ENCODE measurements at places on chromosomes 12 and 14.

- no peak for DNase-seq
These were observed 12.0 kb downstream of the MGP start for GRCh38 chr12:14873440-14874185.

GRCh38 chr14:33617154-33617553 is 333.7 kb downstream of the EGLN3 start:
- DNase-seq, result no peak

DNA sequence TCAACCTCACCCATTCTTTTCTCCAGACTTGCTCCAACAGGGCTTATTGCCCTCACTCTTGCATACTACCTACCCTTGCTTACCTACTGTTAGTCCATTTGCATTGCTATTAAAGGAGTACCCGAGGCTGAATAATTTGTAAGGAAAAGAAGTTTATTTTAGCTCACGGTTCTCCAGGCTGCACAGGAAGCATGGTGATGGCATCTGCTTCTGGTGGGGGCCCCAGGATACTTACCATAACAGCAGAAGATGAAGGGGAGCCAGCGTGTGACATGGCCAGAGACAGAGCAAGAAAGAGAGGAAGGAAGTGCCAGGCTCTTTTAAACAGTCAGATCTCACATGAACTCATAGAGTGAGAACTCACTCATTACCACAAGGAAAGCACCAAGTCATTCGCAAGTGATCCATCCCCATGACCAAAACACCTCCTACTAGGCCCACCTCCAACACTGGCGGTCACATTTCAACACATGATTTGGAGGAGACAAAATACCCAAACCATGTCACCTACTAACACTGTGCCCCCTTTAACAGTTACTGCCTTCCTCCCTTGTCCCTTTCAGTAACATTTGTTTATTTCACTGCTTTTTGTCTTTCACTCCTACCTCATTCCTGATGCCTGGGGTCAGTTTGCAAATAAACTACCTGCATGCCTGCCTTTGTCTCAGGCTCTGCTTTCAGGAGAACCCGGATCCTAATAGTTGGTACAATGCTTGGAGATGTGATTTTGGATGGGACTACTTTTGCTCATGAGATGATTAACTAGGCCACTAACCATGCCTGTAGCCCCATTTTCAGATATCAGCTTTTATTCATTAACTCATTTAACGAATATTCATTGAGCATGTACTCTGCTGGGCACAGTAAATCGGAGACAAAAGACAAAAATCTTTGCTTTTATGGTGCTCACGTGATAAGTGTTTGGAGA is 41.6 kb upstream of the CSRP2 start:
- DNase-seq, result no peak

GRCh38 chr12:13233830-13234641 is 37.5 kb downstream of the EMP1 start:
- peak; percentile 69 for DNase-seq

- no peak for DNase-seq
These were observed 23.9 kb upstream of the FLVCR2 start for GRCh38 chr14:75554482-75554881.

DNA sequence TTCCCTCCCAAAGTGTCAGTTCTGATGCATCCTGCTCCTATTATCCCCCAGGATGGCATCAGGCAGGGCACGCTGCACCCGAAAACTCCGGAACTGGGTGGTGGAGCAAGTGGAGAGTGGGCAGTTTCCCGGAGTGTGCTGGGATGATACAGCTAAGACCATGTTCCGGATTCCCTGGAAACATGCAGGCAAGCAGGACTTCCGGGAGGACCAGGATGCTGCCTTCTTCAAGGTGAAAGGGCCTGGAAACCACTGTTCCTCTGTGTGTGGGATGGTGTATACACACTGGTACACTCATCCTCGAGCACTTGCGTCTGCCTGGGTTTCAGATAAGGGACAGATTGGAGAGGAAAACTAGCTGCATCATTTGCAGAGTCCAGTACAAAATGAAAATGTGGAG is 1.0 kb downstream of the IRF9 start:
- DNase-seq, result no peak
